ENCODE measurements at places on chromosomes 7 and 10. TPM values are rescaled to one million over a fixed set of nuclear protein-coding genes. Genes with fewer than 3 reads are reported as not detected.

GRCh38 chr7:36311539-36311938 lies 78.1 kb upstream of the ANLN start:
- DNase-seq: no peak

GRCh38 chr7:27960415-27960814 lies 220.2 kb downstream of the JAZF1 start:
- no peak for DNase-seq

DNA sequence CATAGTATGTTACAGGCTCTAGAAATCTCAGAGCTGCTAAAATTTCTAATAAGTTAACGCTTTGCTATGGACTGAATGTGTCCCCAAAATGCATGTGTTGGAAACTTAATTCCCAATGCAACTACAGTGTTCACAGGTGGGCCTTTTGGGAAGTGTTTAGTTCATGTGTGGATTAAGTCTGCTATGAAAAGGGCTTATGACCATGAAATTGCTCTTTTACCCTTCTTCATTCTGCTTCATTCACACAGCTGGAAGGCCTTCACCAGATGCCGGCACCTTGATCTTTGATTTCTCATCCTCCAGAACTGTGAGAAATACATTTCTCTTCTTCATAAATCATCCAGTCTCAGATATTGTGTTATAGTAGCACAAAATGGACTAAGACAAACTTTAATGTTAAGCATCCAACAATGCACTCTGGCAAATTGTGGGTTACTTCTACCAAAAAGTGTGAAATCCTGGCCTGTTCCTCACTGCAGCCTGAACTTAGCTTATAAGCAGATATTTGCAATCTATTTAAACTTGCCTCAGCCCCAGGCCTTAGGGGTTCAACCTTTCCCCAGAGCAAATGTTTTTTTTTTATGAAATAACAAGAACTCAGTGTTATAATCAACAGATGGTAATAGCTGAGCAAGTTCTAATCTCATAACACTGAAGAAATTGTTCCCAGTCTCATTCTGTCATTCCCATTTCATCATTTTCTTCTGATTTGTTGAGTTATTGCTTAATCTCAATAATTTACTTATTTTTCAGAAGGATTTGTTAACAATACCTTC lies 523.6 kb downstream of the KIF20B start:
- DNase-seq: no peak

PRKAR2B gene
- 37.4 TPM for polyA plus RNA-seq

GRCh38 chr10:132404911-132405462 lies 8.0 kb downstream of the PWWP2B start:
- DNase-seq: no peak

PIP gene
- polyA plus RNA-seq: not detected

- no peak for DNase-seq
Measured at GRCh38 chr7:36393826-36394225, 4.2 kb downstream of the ANLN start.

GRCh38 chr10:99685597-99685967 lies 26.3 kb downstream of the ENTPD7 start:
- no peak for DNase-seq

- DNase-seq: no peak
Measured at GRCh38 chr7:68694656-68695055, 903.6 kb upstream of the AUTS2 start.

DNA sequence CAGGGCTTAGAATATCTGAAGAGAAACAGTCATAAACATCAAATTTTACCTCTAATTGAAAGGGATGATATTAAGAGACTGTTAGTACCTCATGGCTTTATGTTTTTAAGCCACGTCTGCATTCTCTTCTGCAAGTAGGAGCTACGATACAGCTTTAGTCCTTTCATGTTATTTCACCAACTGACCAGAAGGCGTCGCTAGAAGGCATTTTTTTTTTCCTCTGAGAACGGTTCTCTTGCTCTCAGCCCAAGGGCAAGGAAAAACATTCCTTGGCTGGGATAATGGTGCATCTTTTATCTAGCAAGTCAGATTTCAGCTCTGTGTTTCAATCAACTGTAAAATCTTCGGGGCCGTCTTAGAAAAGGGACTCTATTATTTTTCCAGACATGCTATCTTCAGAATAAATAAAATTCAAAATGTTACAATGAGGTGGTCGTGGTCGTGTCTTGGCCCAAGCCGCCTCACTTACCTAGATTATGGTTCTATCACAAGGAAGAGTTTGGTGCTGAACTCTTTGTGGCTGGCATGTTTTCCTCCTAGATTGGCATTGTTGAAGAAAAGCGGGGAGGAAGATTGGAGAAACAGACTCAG lies 41.6 kb upstream of the LYZL2 start:
- DNase-seq: peak; percentile 78

DNA sequence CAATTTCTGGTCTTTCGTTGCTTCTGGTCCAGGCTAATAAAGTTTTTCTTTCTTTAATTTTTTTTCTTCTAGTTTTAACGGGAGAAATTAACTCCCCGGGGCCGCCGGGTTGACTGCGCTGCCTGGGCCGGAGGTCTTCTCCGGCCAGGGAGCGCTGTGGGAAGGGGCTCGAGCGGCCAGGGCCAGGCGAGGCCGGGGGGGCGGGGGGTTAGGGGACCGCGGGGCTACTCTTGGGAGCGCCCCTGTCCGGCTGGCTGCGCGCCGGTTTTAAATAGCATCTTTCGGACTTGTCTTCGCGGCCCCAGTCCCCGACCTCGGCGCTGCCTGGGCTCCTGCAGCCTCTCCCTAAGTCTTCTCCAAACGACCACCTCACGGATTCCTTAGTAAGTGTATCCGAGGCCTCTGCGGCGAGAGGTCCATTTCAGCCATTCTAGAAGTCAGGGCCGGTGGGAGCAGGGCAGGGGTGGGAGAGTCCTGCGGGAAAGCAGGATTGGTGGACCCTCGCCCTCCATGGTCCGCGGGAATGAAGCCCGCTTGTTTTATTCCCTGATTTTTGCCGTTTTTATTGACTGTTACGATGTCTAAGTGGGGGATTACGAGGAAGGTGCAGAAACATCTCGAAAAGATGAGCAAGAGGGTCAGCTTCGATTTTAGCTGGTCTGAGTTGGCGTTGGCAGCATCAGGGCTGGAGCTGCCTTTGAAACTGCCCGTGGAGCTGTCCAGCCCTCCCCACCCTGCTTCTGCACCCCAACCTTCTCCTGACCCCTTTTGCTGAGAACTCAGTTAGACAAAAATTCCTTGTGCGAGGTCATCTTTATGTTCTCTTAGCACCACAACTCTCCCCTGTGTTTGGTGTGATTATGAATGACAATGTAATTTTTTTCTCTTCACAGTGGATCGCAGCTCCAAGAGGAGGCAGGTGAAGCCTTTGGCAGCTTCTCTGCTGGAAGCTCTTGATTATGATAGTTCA lies 555 bp downstream of the PHF14 start:
- peak; percentile 53 for DNase-seq

DNA sequence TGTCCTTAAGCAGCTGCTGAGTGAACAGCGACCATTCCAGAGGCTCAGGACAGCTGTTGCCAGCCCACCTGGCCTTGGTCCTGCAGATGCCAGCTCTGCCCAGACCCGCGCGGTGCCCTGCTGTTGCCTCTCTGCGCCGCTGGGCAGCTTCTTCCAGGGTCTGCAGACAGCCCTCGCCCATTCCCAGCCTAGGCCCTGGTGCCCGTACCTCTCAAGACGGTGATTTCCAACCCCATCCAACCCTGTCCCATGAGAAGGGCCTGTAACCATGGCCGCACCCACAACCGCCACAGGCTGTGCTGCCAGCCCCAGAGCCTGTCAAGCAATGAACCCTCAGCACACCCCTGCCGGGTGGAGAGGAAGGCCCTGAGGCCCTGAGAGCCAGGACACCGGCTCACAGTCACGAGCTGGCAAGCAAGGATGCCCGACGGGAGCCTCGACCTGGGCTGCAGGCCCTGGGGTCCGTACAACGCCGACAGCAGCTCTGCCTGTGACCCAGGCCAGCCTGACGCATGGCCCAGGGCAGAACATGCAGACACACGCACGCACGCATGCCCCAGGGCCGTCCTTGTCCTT lies 231.9 kb downstream of the MAD1L1 start:
- no peak for DNase-seq

Measured in renal pelvis (tissue), 12 donors.